ENCODE measurements at places on chromosomes 4 and X.

DNA sequence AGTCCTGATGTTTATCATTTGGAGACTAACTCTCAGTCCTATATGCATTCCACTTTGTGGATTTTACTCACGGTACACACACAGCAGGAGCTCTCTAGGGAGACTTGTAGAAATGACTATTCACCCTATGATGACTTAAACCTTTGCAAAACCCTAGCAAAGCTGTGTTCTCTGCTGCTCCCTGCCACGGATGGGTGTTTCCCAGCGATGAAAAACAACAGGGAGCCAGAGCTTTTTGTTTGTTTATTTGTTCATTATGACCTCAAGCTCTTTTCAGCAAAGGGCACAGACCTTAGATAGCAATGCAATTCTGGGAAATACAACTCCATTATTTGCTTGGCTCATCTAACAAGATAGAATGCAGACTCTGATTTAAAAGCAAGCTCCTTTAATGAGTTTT, 156.6 kb downstream of the GRIA3 start:
- DNase-seq = no peak

GRCh38 chr4:165381821-165382373, 3.1 kb downstream of the CPE start:
- DNase-seq = no peak

DNA sequence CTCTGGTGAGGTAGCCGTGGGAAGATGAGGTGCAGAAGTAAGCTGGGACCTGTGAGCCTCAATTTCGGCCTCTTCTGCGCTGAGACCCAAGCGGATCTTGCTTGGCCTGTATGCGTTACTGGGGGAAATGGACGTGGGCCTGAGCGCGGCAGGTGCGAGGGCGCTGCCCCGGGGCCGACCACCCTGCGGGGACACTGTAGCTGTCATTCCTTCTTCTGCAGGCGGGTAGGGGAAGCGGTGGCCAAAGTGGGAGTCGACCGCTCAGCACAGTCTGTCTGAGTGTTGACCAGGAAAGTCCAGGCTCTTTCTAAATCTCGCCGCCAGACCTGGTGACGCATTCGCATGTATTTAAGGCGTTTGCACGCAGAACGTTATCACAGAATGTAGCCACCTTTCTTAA, 3.3 kb upstream of the LRAT start:
- no peak for DNase-seq

GRCh38 chrX:18753631-18754030, 46.2 kb downstream of the PPEF1 start:
- DNase-seq = no peak

DNA sequence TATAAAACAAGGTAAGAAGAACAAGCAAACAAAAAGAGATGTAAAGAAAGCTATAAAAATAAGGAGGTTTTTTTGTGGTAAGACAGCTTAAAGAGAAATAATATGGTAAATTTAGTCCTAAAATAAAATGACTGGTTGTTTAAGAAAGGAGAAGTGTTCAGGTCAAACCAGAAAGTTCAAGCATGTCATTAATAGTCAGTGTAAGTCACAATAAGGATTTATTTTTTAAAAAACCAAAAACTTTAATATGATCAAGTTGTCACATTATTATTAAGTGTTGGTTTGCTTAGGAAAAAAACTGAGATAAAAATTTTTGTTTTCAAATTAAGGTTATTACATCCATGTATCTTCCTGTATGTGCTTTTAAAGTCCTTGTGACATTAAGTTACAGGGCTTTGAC, 19.1 kb downstream of the ASIC5 start:
- DNase-seq = no peak

DNA sequence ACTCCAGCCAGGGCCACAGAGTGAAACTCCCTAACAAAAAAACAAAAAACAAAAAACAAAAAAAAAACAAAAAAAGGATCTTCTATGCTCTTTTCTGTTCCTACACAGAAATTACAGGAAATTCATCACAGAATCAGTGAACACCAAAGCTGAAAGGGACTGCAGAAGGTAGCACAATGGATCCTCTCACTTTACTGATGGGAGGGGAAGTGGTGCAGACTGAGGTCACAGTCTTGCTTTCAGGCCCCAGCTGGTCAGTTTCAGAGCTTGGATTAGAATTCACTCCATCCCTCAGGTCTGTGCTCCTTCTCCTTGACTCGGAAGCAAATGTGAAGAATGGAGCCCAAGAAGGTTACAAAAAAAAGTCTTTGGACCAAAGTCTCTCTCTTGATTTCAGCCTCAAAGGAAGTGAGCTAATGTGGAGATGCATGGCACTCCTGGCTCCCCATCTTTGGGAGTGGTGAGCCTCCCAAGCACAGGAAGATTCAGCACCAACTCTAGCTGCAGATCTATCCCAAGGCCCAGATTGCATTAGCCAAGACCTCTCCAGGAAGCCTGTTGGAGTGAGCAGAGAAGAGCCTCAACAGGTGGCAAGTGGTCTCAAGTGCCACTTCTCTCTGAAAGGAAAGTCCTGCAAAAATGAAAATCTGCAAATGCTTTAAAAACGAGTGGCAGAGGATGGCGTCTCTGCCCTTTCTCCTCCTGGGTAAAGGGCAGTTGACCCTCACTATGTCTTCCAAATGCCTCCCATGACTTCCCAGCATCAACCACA, 176.0 kb downstream of the MAML3 start:
- DNase-seq = no peak

- no peak for DNase-seq
Measured at GRCh38 chr4:10535912-10536311, 78.7 kb upstream of the ZNF518B start.

DNA sequence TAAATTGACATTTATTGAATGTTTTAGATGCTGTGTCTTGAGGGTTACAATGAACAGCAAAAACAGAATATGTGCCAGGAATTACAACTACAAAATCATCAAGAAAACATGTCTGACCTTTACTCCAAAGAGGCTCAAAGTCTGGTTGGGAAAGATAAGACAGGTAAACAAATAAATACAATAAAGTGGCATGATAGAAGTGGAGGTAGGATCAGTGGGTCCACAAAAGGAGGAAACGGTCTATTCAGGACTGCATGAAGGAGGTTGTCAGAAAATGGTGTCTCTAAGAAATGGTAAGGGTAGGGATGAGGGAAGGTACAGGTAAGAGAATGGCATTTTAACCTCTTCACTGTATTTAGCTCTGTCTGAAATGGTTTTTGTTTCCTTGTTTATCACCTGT, 3.8 kb downstream of the ARHGEF38 start:
- no peak for DNase-seq

DNA sequence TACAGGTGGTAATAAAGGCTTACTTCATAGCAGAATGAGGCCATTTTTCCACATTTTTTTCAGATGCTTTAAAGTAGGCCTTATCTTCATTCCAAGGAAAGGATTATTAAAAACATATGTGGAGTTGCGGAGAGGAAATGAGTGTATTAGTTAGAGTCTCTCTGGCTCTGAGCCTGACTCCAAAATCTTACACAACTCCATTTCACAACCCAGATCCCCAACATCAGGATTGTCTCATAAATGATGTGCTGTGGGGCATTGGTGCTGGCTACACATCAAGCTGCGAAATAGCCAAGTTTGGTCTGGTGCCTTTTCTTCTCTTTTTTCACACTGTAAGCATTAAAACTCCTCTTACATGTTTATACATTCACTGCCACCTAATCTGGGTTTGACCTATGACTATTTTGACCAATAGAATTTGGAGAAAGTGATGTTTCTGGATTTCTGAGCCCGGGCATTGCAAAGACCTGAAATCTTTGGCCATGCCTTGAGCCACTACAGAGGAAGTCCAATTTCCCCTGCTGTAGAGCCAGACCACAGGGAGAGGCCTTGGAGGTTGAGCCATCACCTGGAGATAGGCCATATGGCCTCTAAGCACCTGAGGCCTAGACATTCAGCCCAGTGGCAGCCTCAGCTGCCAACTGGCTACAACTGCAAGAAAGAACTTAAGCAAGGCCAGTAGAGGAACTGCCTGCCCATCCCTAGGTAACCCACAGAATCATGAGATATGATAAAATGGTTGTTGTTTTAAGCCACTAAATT, 16.7 kb upstream of the SOD3 start:
- DNase-seq = peak; percentile 99

DNA sequence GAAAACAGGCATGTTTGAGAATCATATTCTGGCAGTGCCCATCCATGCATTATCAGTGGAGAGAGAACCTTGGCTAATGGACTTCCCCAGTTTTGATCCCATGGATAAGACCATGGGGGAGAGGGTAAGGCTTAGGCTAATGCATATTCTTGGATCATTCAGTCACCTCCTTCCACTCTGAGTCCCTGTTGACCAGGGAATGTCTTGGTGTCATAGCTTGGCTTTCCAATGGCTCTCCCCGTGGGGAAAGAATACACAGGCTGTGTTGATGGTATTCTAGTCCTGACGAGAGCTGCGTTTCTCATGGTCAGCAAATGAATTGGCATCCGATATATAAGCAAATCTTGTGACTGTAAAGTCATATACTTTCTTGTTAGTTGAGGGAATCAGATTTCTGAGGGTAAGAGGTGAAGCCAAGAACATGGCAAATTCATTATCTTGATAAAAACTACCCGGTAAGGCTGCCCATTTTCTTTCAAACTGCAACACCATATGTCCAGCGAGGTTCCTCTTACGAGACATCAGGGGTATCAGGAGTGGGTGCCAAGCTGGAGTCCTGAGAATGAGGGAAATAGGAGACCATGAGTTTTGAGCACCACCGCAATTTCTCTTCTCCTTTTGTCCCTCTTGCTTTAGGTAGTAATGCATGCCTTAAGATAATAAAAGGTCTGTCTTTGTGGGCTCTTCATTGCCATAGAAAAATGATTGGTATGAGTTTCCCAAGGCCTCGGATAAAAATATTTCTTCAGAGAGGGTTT, 18.0 kb downstream of the RHOH start:
- no peak for DNase-seq

DNA sequence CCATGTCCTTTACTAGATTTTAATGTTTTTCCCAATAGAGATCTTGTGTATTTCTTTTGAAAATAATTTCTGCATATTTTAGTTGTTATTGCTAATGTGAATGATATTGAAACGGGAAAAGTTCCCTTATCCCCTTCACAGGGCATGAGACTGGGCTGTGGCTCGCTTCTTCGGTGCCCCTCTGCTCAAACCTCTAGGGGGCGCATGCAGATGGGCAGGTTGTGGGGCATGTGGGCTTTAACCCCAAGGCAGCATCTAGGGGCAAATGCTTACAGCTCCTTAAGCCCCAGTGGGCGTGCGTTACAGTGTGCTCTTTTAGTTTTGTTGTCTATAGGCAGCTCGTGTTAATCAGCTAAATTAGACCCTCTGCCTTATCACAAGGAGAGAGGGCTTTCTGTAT, 194.7 kb downstream of the OPHN1 start:
- DNase-seq = no peak

DNA sequence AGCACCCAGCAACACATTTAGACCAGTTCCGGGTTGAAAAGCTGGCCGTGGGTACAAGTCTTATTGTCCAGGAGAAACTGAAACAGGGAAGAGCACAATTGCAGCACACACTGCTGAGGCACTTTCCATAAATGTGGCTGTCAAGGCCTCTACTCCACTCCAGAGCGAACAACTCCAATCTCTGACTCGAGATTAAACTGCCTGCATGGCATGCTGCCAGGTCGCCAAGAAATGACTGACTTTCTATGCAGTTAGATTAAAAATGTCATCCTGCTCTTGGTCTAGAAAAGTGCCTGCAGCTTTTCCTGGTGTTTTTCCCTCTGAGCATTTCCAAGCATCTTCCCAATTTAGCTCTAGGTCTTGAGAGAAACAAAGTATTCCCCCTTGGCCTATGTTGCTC, 260.6 kb upstream of the EMCN start:
- no peak for DNase-seq

- no peak for DNase-seq
Measured at GRCh38 chrX:65750674-65751469, 83.4 kb downstream of the MSN start.

DNA sequence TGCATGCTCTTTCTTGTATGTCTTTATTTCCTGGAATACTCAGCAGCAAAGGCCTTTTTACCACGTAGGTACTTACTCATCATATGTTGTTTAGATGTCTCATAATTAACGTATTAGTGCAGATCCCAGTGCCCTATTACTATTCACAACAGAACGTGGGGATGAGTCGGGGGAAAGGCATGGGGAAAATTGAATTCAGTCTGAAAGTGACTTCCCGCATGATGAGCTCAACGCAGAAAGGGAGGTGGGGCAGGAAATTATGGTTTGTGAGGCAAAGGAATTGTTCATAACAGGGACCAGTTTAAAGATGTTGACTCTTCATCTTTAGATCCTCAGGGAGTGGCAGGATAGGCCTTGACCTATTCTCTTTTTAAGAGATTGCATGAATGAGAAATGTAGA, 2.0 kb upstream of the TMPRSS11D start:
- DNase-seq = peak; percentile 71

DNA sequence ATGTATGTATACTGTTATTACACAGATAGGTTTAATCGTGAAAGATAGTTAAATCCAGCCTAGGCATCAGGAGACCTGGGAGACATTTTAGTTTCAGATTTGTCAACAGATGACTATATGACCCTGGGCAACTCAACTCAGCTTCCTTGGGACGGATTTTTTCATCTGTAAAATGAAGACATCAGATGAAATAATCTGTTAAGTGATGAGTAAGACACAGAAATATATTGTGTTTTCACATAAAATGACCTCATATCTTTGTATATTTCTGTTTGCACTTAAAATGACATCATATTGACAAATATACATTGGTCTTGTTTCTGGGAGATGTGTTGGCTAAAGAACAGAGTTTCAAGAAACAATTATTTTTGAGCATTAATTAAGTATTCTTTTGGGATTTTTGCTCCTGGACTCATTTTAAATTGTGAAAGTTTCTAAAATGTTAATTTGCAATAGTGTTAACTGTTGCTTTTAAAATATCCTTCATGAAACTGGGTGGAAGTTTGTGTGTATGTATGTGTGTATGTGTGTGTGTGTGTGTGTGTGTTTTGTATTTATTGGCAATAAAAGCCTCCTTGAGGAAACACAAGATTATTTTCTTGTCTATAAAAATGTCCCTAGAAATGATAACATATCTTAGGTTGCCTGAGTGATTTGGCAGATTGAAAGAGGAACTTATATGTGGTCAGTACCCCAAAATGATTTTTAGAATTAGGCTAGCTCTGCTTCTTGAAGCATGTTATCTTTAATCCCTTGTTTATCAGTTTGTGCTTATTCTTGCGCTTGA, 29.1 kb upstream of the MMAA start:
- no peak for DNase-seq

- no peak for DNase-seq
Measured at GRCh38 chrX:105120463-105120862, 100.0 kb downstream of the TEX13A start.

- DNase-seq = no peak
Measured at GRCh38 chr4:145613566-145614232, 5.5 kb upstream of the MMAA start.

DNA sequence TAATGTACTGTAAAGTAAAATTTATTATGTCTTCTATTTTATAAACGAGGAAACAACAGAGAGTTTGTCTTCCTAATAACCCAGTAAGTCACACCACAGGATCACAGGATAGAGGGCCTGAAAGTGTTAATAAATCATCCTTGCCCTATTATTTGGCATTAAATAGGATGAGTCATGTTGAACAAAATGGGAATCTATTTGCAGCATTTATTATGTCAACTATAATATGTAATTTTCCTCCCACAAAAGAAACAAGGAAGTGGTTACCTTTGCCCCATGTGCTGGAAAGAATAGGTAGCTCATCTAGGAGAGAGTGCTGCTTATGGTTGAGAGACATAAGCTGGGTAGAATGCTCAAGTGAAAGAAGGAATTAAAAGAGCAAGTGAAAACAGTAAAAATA, 237.6 kb upstream of the NDST3 start:
- DNase-seq = no peak
